GM04504 (cell line): ENCODE measurements at places on chromosomes 12 and 14.

- DNase-seq: peak; percentile 2
Measured at GRCh38 chr12:31702047-31702446, 26.8 kb downstream of the AMN1 start.

GRCh38 chr12:130953771-130954543 is at the start of gene ADGRD1:
ADGRD1 (plus strand) TSS chr12:130953907; CDS start chr12:130954466, 559 bp downstream.
- no peak for DNase-seq

DNA sequence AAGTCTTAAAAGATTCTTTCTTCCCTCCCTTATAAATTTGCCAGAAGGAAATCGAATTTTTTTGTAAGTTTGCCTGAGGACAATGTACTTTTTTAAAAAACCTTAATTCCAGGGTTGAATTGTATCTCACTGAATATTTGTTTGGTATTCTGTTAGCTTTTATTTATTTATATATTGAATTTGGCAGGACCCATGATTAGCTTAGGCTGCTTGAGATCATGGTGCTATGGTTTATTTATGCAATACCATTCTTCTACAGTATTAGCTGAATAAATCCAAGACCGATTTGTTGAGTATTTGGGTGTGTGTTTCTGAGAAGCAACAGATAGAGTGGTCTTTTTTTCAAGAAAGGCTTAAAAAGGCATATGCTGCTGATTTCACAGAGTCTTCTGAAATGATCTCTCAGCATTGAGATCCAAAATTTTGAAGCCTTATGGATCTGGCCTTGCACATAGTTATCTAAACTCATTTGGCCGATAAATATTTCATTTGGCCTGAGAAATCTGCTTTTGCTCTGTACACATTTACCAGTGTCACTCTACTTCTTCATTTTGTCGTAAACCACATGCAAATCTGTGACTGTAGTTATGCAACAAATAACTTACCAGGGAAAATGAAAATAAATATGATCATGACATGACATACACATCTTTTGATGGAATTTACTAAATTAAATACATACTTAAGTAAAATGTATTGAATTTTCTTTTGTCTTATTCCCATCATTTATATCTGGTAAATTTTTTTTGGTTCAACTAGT is 265.8 kb upstream of the FLRT2 start:
- DNase-seq: no peak

- DNase-seq: no peak
Measured at GRCh38 chr14:24162093-24162492, 1.0 kb downstream of the IRF9 start.

- DNase-seq: peak; percentile 82
Measured at GRCh38 chr12:13223179-13223804, 26.8 kb downstream of the EMP1 start.

- no peak for DNase-seq
Measured at GRCh38 chr14:70987041-70987440, 79.8 kb downstream of the PCNX1 start.

- no peak for DNase-seq
Measured at GRCh38 chr12:67439611-67440010, 170.5 kb downstream of the CAND1 start.

GRCh38 chr12:76623931-76624330 is 64.4 kb upstream of the OSBPL8 start:
- DNase-seq: peak; percentile 58

- DNase-seq: peak; percentile 59
Measured at GRCh38 chr14:63492391-63492790, 50.8 kb downstream of the PPP2R5E start.

- no peak for DNase-seq
Measured at GRCh38 chr14:78143489-78144145, 26.6 kb upstream of the NRXN3 start.

- DNase-seq: no peak
Measured at GRCh38 chr14:96727491-96727890, 69.7 kb upstream of the VRK1 start.

DNA sequence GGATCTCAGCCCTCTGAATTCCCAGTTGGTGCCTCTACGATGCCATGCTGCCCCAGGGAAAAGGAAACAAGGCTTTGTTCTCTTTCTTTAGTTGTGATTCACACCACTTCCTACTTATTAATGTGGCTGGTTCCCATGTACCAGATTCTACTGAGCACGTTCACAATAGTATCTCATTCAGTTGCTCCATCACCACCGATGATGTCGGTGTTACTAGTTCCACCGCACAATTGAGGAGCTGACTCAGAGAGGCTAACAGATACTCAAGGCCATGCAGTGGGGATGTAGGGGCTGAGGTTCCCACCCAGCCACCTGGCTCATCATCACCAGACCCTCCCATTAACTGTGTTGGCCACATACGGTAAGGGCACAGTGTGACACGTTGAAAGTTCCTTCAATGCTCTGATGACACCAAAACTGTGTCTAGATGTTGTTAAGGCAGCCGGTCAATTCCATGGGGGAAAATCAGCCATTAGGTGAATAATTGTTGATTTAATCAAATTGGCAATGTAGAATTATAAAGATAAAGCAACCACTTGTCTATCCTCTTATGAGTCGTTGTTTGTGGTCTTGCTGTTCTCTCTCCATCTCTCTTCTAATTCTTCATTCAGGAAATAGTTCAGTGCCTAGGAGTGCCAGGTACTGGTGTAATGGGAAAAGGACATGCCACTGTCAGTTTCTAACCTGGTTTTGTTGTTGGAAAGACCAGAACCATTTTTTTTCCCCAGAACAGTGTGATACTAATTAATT is 244.2 kb upstream of the CRY1 start:
- no peak for DNase-seq

GRCh38 chr12:75816897-75817296 is 214.7 kb downstream of the PHLDA1 start:
- DNase-seq: peak; percentile 60

GRCh38 chr12:48966177-48966895 is 5.2 kb downstream of the WNT10B start:
- no peak for DNase-seq

DNA sequence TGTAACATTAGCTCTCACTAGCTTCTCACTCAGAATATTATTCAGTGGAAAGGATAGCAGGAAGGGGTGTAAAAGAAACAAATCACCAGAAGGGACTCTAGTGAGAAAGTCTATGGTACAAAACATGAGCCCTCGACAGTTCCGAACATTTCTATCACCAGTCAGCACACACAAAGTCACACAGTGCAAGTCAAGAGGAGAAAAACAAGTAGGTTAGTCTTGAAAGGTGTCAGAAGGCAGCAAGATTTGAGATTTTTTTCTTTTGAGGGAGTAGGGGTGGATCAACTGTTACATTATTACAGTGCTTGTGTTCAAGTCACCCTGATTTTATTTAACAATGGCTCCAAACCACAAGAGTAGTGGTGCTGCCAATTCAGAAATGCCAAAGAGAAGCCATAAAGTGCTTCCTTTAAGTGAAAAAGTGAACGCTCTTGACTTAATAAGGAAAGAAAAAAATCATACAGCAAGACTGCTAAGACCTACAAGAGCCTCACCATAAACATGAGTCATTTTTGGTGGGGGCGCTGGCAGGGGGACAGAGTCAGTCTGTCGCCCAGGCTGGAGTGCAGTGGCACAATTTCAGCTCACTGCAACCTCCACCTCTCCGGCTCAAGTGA is 42.3 kb downstream of the GNS start:
- DNase-seq: no peak
